GM10248 (cell line): ENCODE measurements at places on chromosomes 3 and 15.

GRCh38 chr15:80020731-80021130 lies 38.7 kb upstream of the ZFAND6 start:
- DNase-seq = no peak

DNA sequence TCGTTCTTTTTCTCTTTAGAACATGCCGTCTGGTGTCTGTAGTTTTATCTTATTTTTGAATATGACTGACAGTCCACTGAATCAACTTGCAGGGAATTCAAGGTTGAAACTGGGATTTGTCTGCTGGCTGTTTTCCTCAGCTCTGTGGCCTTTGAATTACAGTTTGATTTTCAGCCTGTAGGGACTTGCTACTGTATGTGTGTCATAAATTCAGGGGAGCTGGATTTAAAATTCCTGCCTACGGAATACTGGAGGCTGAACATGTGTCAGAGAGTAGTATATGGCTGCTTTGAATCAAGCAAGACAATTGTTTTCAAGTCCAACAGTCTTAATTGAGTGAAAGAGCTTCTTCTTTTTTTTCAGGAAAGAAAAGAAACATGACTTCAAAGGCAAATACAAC lies 33.9 kb downstream of the RARB start:
- DNase-seq = no peak

GRCh38 chr15:32007355-32007960 lies 22.9 kb upstream of the CHRNA7 start:
- DNase-seq = no peak

DNA sequence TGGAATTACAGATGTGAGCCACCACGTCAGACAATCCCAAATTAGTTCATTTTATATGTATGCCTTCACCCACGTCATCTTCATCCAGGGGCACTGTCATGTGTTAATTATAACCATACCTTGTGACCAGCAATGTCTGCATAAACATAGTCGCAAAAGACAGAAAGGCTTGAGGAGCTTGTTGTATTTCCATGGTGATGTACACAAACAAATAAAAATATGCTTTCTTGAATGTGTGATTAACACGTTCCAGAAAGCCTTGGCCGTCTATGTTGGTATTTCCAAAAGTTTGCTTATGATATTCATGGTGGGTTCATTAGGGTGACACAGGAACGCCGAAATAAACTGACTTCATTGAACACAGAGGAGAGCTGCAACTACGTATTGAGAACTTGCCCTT lies 524.7 kb upstream of the ZNF717 start:
- no peak for DNase-seq
